ENCODE measurements at places on chromosomes 13 and 19.

DNA sequence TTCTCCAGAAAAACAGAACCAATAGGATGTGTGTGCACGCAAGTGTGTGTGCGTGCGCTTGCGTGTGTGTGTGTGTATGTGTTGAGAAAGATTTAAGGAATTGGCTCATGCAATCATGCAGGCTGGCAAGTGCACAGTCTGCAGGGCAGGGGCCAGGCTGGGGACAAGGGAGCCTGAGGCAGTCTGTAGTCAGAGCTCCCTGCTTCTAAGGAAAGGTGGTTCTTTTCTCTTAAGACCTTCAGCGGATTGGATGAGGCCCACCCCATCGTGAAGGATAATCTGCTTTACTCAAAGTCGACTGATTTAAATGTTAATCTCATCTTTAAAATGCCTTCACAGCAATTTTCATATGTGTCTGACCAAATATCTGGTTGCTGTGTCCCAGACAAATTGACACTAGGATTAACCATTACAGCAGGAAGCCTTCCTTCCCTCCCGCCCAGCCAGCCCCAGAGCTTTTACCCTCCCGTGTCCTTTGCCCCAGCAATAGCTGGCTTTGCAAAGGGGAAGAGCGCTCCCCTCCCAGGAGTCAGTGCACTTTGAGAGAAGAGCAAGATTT, 15.0 kb upstream of the NAXD start:
- no peak for DNase-seq

DNA sequence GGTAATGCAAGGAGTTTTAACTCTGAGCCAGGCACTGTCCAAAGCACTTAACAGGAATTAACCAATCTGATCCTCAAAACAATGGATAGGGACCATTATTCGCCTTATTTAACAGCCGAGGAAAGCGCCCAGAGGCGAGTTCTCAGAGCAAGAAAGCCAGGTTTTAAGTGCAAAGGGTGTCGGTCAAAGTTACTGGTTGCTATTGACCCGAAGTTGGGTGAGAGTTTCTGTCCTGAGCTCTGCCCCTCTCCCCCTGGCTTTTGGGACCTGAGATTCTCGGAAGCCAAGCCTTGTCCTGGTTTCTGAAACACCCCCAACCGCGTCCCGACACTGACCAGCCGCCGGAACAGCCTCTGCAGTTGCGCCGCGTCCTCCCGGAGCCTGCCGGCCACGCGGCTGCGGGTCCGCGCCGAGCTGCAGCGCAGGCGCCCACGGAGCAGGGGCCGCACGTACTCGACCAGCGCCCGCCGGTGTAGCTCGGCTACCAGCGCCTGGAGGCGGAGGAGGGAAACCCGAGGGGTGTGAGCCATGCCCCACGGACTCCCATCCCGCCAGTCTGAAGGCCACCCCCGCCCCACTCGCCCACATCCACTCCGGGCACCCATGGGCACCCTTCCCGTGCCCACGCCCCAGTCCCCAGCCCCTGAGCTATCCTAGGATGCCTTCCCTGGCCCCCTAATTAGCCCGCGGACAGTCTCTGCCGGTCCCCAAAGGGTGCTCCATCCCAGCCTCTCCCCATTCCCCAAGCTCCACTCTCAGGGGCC, 27.8 kb downstream of the EXOC3L2 start:
- DNase-seq = no peak

DNA sequence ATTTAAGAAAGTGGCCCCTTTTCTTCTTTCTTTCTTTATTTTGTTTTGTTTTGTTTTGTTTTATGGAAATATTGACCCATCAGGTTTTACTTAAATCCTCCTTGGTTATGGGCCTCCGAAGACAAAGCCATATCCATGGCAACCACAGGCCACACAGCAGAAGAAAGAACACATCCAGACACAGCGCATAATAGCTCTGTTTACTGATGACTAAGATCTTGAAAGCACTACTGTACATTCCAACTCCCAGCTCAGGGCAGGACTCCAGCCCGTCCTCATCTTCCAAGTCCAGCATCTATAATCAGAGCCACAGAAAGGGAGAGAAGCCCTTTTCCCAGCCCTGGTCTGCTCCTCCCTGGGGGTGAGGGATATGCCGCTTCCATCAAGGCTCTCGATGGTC, 84.3 kb downstream of the NUFIP1 start:
- DNase-seq = peak; percentile 94

GRCh38 chr13:36998624-36999041, 507 bp downstream of the ALG5 start:
- peak; percentile 59 for DNase-seq

DNA sequence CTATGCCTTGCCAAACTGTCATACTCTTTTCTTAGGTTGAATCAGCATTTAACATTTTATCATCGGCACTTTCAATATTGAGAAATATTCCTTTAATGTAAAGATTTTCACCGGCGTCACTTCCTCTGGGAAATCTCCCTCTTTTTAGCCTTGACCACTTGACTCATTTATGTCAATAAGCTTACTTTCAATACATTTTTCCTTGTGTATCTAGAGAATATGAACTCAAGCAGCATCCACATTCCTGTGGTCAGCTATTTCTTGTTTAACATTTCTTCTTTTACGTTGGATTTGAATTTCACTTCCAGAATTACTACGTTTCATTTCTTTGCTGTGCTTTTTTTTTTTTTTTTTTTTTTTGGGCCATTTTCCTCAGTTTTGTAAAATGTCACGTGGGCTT, 271.2 kb upstream of the HTR2A start:
- DNase-seq = no peak

- no peak for DNase-seq
Measured at GRCh38 chr19:47658431-47659348, 49.8 kb downstream of the BICRA start.

DNA sequence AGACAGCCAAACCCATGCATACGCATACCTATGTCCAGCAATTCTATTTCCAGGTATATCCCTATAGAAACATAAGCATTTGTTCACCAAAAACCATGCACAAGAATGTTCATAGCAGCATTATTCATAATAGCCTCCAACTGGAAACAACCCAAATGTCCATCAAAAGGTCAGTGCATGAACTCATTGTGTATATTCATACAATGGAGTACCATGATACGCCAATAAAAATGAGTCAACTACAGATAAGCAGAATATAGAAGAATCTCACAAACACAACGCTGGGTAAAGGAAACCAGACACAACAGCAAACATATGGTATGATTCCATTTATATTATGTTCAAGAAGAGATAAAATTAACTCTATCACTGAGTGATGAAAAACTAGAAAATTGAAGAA, 23.8 kb downstream of the DEDD2 start:
- no peak for DNase-seq

DNA sequence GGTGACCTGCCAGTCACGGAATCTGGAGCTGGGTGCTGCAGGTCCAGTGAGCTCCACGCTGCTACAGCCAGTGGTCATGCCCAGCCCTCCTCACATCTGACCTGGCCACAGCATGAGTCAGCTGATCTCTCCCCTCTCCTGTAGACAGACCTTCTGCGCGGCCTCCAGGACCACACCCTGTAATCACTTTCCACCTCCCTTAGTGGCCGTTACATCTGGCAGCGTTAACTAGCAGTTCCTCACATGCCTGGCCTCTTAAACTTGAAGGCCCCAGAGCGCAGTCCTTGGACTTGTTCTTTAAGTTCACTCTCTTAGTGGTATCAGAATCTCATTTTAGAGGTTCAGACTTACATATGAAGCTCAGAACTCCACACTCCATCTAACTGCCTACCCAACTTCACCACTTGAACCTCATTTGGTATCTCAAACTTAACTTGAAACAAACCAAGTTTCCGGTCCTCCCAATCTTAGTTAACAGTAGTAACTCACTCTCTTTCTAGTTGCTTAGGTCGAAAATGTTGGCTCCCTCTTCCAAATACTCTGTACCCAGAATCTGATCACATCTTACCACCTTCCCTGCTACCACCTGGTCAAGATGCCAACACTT, 22.7 kb downstream of the MIPEP start:
- DNase-seq = no peak

DNA sequence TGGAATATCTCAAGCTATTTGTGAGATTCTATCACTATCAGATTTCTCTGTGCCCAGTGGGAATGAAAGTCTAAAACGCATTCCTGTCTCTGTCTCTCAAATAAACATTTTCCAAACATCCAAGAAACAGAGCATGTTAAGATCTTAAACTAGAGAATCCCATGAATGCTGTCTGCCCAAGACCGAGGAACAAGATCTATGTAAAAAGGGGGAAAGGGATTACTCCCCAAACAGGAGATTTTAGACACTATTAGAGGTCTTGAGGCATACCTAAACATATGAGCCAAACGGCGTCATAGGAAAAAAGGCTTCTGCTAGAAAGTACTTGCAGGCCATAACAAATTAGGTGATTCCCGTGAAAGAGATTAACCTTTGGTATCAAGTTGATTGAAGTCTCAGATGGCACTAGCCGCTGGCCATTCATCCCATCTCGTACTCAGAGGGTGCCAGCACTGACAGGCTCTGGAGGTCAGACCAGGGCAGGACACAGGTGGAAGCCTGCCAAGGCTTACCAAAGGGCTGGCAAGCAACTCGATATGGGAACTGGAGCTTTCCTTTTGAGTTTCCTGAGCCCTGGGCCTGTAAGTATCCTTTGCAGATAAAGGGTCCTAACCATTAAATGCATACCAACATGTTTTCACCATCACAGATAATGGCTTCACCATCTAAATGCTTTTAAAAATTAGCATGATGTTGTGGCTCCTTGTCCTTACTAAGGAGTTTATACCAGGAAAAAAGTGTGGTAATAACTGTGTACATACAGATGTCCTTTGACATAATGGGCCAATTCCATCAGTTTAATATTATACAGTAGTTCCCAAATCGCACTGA, 225.2 kb downstream of the FOXO1 start:
- peak; percentile 73 for DNase-seq

GRCh38 chr13:45198924-45199323, 1.9 kb downstream of the KCTD4 start:
- no peak for DNase-seq
